ENCODE measurements at places on chromosomes 12 and 14.
A peak's percentile ranks its signal among the peaks of the same experiment; 100 is the strongest.

- DNase-seq: no peak
These were observed 7.7 kb upstream of the PPTC7 start for GRCh38 chr12:110590806-110591326.

DNA sequence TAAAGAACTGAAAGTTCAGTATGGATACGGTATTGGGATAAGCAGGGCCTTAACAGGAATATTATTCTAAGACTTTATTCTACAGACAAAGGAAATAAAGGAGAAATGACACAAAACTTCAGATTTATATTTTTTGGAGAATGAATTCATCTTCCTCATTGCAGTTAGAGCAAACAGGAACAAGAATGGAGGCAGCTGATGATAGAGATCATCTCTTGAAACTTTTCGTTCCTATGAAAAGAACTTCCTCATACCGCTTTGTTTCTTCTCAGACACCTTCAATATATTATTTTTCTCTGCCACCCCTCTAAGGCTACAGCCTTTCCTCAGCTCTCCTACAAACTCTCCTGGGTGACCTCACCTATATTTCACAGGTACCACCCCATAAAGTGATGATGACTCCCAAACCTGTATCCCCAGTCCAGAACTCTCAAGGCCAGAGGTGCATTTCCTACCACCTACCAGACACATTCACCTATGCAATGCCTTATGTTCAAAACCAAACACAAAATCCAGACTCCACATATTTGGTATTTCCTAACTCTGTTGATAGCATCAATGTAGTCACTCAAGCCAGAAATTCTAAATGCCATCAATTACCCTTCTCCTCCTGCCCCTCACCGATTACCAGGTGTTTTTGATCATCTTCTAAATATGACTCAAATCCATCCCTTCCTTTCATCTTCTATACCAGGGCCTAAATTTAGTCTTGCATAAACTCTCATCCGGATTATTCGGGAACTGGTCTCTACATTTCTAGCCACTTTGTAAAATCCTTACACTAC, 7.4 kb downstream of the MAP4K5 start:
- no peak for DNase-seq

GRCh38 chr12:125305231-125305630, 240.0 kb downstream of the AACS start:
- DNase-seq: no peak

GRCh38 chr12:31393004-31393550, 67.1 kb upstream of the SINHCAF start:
- no peak for DNase-seq

GRCh38 chr12:108559007-108559655, 1.8 kb downstream of the SART3 start:
- no peak for DNase-seq

- no peak for DNase-seq
These were observed 177.4 kb upstream of the FKBP4 start for GRCh38 chr12:2617365-2617764.

DNA sequence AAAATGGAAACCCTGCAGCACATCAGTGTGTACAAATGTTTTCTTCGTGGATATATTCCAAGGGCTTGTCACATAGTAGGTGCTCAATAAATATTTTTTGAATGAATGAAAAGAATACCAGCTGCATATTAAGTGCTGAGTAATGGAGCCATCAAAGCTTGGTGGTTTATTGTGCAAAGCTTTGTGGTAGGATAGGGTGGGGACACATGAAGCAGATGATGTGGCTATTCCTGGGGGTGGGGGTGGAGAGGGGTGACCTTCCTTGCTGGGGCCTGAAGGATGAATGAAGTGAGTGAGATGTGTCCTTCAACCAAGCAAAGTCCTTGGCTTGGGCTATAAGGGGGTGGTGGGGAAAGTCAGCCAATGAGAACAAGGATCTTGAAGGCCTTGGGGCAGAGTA, 4.3 kb upstream of the KRT81 start:
- DNase-seq: no peak

GRCh38 chr14:44914849-44915248, 46.9 kb downstream of the KLHL28 start:
- no peak for DNase-seq

GRCh38 chr14:105151084-105151837, 17.3 kb downstream of the JAG2 start:
- no peak for DNase-seq

DNA sequence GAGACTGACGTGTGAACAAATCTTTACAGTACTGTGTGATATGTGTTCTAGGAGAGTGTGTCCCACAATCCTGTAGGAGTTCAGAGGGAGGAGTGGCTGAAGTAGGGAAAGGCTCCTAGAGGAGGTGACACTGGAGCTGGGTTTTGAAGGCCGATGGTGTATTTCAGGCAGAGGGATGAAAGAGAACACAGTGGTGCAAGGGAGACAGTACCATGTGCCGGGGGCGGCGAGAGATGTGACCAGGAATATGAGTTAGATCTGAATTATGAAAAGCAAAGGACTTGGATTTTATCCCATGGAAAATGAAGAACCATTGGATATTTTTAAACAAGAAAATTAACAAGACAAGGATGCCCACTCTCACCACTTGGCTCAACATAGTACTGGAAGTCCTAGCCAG, 77.0 kb upstream of the ESRRB start:
- DNase-seq: no peak

GRCh38 chr14:52318062-52318461, 4.0 kb downstream of the PTGER2 start:
- DNase-seq: no peak

DNA sequence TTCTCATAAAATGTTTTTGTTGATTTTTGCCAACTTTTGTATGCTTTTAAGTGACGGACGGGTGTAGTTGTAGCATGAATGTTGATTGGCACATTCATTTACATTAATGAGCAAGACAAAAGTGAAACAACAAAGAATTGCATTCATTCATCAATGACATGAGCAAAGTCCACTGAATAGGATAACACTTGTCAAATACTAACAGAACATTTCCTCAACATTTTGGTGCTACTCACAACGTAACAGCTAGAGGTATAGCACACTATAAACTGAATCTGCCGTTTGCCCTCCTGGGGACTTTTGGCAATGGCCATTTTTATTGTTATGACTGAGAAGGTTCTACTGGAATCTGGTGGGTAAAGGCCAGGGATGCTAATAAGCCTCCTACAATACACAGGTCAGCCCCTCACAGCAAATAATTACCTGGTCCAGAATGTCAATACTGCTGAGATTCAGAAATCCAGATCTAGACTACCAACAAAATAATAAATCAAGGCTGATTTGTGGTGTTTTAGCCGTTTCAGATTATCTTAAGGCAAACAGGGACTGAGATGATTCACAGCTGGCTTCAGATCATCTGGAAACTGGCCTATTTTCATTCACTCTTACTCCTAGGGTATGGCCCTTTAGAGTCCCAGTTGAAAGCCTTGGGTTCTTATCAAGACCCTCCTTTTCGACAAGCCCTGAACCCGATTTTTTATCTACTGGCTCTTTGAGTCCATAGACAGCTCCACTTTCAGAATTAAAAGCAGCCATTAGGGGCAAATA, 22.5 kb upstream of the CDKN3 start:
- no peak for DNase-seq

GRCh38 chr12:91109148-91109564, 2.1 kb downstream of the LUM start:
- DNase-seq: peak; percentile 78

GRCh38 chr12:52249511-52250047, 16.5 kb downstream of the KRT7 start:
- no peak for DNase-seq

Data from HAP-1 (cell line).